ENCODE measurements at places on chromosomes 3 and 15.

DNA sequence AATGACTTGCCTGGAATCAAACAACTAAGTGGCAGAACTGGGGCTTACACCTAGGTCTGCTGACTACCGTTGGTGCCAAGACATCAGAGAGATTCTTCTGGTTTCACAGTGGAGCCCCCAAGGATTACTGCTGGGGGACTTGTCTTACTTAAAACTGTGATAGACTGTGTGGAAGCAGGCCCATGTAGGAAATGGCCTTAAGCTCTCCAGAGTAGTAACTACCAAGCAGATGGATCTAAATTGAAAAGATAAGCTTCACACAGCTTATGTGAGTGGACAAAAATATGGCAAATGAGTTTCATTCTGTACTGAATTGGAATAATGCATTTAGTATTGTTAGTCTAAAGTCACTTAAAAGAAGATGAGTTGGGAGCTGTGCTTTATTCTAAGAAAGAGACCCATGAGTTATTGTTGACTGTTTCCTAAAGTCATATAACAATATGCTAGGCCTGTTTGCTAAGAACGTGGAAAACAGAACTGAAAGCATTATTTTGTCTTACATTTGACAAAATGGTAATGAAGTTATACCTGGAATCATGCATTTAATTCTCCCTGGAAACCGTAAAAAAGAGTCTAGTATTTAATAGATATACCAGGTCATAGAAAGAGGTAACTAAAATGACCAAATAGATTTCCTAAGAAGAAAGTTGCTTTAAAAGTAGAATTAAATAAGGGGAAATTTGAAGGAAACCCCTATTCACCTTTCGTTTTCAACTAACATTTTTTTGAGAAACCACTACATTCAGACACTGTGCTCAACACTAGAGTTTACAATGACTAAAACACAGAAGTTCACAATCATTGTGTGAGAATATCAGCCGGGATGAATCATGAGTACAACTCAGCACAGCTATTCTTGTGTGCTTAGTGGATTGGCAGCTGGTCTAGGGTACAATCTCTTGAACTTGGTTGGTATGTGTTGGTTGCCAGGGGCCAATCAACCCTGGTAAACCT lies 13.0 kb upstream of the MAPK6 start:
- no peak for DNase-seq

- no peak for DNase-seq
Observed at GRCh38 chr15:92421976-92422375, 28.3 kb downstream of the ST8SIA2 start.

GRCh38 chr3:127274200-127274760 lies 13.6 kb downstream of the PRR20G start:
- DNase-seq: no peak

DNA sequence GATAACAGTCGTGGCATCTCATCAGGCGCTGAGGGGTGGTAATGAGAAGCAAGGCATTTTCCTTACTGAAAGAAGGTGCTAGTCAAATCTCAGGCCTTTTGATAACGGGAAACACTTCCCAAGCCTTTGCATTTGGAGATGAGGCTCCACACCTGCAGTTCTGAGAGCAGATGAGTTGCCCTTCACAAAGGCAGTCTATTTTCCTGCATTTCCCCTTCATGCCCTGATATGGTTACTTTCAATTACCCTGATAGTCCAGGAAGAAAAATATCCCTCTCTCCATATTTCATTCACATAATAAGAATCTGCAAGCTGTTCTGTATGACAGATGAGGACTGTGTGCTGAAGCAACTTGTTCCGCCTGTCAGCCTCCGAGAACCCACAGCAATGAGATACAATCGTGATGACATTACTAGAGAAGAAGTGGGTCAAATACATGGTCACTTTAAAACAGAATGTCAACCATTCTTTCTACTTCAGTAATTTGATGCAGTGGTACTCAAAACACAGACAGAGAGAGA lies 25.0 kb downstream of the FHIT start:
- DNase-seq: no peak

- no peak for DNase-seq
Observed at GRCh38 chr3:78221300-78221699, 1181.4 kb downstream of the ROBO2 start.

- DNase-seq: no peak
Observed at GRCh38 chr15:35067496-35068347, 17.4 kb downstream of the NANOGP8 start.

DNA sequence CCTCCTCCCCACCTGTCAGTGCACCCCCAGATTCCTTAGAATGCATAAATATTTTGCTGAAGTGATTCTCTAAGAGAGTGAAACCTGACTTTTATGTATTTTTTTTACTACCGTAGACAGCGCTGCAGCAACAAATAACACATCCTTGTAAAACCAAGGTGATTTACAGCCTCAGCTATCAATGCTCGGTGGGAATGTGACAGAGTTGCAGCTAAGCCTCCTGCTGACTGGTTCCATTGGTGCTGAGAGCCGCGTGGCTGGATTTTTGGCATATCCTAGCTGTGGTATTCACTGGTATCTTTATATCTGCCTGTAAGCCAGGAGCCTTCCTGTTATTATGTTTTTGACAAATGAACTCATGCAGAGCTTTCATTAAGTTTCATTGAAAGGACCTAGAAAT lies 11.0 kb downstream of the FGD5 start:
- DNase-seq: no peak

- DNase-seq: no peak
Observed at GRCh38 chr3:138678086-138678485, 69.5 kb downstream of the FAIM start.

GRCh38 chr3:3628676-3629328 lies 170.4 kb upstream of the LRRN1 start:
- no peak for DNase-seq

GRCh38 chr3:109050591-109051167 lies 67.3 kb downstream of the MORC1 start:
- no peak for DNase-seq
